ENCODE measurements at places on chromosomes 12 and 14.

GRCh38 chr12:69671597-69671996 lies 27.5 kb downstream of the BEST3 start:
- DNase-seq = no peak

- no peak for DNase-seq
Measured at GRCh38 chr12:50282721-50283228, 545 bp downstream of the LIMA1 start.

DNA sequence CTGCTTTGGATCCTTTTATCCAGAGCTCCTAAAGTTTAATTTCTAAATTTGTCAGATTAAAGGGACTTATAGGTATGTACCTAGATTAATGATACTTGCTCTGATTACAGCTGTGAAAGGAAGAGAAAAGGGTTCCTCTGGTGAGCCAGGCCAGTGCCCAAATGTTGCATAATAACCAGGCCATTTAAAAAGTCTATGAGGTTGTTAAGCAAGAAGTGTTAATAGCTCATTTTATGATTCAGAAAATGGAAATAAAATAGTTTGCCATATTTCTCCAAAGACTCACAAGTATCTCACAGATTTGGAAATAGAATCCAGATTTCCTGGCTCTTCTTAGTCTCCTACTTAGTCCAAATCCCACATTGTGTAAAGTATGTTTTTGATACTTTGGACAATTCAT lies 67.6 kb downstream of the SLC38A6 start:
- no peak for DNase-seq

GRCh38 chr12:74426091-74426490 lies 111.5 kb upstream of the ATXN7L3B start:
- no peak for DNase-seq

GRCh38 chr12:480831-481816 lies 21.4 kb downstream of the B4GALNT3 start:
- peak; percentile 86 for DNase-seq

DNA sequence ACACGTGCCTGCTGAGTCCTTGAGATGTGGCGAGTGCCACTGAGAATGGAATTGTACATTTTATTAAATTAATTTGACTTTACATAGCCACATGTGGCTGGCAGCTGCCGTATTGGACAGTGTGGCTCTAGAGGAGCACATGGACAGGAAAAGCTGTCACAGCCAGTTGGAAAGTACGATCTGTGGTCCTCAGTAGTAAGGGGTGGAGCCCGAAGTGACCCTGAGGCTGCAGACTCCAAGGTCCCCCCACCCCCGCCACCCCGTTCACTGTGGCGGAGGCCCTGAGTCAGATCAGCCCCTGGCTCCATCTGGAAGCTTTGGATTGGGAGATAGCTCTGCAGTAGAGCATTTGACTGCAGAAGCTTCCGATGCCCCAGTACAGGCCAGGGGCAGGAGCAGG lies 25.8 kb upstream of the BEGAIN start:
- DNase-seq = no peak

GRCh38 chr12:81284137-81284536 lies 206.3 kb downstream of the ACSS3 start:
- DNase-seq = no peak
